ENCODE measurements at places on chromosomes 1 and 21. TPM values are rescaled to one million over a fixed set of nuclear protein-coding genes. Genes with fewer than 3 reads are reported as not detected.

DNA sequence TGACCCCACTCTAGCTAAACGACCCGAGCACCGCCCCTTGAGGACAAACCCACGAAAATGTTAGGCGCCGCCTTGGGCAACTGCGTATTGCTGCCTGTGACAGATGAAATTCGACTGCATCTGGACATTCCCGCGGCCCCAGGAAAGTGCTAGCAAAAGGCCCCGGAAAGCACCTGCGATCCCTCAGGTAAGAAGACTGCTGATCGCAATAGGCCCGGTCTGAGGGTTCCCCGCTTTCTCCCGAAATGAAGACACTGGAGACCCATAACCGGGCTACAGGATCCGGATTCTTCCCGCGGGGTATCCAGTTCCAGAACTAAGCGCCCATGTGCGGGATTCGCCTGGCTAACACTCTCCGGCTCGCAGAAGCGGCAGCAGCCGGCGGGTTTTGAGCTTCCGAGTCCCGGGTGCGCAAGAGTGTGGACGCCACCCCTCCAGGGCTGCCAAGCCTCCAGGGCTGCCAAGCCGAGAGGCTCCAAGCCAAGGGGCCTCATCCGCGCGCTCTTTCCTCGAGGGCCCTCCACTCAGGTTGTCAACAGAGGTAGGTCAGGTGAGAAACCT, 157.9 kb upstream of the NBPF11 start:
- H3K4me1 ChIP-seq: no peaks in the 10 kb centered on the region
- H3K27ac ChIP-seq: no peak overlapping the region
- no peak for DNase-seq
- no peak overlapping the region for H3K4me3 ChIP-seq

- no peaks in the 10 kb centered on the region for H3K27me3 ChIP-seq
- H3K27ac ChIP-seq: no peak overlapping the region
- peaks cover 14% of the 10 kb centered on the region for H3K4me1 ChIP-seq
- H3K36me3 ChIP-seq: no peaks in the 10 kb centered on the region
- DNase-seq: no peak
Observed at GRCh38 chr1:219062161-219062560, 111.5 kb upstream of the LYPLAL1 start.

DNA sequence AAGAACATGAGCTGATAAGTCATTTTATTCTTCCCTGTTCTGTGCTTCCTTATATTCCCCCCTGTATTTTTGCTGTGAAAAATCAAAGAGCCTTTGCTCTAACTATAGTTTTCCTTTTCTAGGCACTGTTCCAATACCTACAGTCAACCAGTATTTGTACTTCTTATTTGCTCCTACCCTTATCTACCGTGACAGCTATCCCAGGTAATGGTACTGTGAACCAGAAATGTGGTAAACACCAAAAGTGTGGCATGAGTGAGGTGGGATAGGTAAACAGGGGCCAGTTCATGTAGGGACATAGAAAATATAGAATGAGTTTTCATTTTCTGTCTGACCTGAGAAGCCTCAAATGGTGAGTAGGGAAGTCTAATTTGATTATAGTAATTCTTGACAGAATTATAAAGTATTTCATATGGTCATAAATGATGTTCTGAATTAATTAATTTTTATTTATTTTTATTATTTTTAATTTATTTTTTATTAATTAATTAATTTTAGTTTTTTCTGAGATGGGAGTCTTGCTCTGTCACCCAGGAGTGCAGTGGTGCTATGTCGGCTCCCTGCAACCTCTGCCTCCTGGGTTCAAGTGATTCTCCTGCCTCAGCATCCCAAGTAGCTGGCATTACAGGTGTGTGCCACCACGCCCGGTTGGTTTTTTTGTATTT, 22.9 kb upstream of the AXDND1 start:
- H3K4me1 ChIP-seq: no peaks in the 10 kb centered on the region
- peak overlapping the region; percentile 1 for H3K4me3 ChIP-seq
- no peak overlapping the region for H3K27ac ChIP-seq
- H3K27me3 ChIP-seq: no peaks in the 10 kb centered on the region
- no peak for DNase-seq

CYP4A22 gene
- not detected for total RNA-seq

VAMP4 gene
- 10.2 TPM for total RNA-seq

DNA sequence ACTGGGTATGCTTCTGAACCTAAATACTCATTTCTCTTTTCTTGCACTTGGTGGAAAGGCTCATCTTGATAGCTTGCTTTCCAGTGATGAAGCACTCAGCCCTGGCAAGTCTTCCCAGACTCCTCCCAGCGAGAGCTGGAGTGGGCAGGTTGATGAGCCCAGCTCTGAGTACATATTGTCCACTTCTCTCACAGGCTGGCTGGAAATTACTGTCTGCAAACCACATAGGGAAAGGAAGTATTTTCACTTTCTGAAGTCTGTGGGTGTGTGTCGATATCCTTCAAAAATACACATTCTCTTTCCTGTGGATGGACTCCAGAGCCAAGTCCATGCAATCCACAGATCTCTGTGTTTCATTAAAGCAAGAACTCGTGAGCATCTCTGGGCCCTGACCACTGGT, 38.7 kb upstream of the CNTN2 start:
- no peak overlapping the region for H3K4me3 ChIP-seq
- H3K4me1 ChIP-seq: peaks cover 13% of the 10 kb centered on the region
- peaks cover 43% of the 10 kb centered on the region for H3K27me3 ChIP-seq
- DNase-seq: no peak

- no peak for DNase-seq
- no peaks in the 10 kb centered on the region for H3K36me3 ChIP-seq
- no peak overlapping the region for H3K27ac ChIP-seq
- no peaks in the 10 kb centered on the region for H3K4me1 ChIP-seq
Observed at GRCh38 chr1:185038813-185039376, 6.5 kb upstream of the RNF2 start.

GRCh38 chr1:86957221-86957620, 42.8 kb downstream of the HS2ST1 start:
- H3K36me3 ChIP-seq: peaks cover 13% of the 10 kb centered on the region
- H3K27ac ChIP-seq: no peak overlapping the region
- DNase-seq: no peak
- H3K4me1 ChIP-seq: peaks cover 9% of the 10 kb centered on the region
- no peaks in the 10 kb centered on the region for H3K27me3 ChIP-seq

DNA sequence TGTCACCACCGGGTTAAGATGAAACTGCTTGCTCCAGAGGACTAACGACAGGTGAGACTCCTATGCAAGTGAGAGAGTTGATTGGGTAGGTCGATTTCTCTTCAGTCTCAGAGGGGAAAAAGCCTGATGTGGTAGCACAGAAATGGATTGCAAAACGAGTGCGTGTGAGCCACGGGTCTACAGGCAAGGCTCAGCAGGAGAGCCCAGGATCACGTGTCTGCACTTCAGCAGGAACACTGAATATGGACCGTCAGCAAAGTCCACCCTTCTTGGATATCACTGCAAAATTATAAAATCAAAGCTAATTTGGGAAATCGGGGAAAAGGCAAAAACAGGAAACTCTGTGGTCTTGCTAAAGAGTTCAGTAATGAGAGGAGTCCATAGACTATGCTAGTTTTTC, 107.7 kb upstream of the ZNF648 start:
- H3K27me3 ChIP-seq: no peaks in the 10 kb centered on the region
- H3K4me3 ChIP-seq: no peak overlapping the region
- no peaks in the 10 kb centered on the region for H3K36me3 ChIP-seq
- H3K27ac ChIP-seq: no peak overlapping the region
- no peaks in the 10 kb centered on the region for H3K4me1 ChIP-seq

GRCh38 chr1:156863631-156864030, 3.0 kb downstream of the NTRK1 start:
- peaks cover 62% of the 10 kb centered on the region for H3K27me3 ChIP-seq
- peak overlapping the region; percentile 24 for H3K27ac ChIP-seq
- DNase-seq: no peak
- H3K4me3 ChIP-seq: peak overlapping the region; percentile 76
- peaks cover 38% of the 10 kb centered on the region for H3K4me1 ChIP-seq

DNA sequence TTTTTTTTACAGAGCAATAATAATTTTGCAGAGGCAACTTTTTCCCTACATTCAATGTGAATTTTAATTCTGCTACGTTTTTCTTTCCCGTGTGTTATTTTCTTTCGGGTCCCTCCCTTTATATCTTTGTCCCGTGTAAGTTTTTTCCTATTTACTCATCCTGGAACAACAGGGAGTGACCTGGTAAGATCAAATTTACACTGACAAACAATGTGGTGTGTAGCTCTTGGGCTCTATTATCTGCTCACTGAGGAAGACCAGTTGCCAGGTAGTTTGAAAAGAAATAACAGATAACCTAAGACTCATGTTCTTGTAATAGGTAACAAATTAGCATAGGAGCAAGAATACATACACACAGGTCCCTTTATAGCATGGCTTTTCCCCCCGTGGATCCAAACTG, 33.7 kb upstream of the GUCA2A start:
- H3K36me3 ChIP-seq: peaks cover 47% of the 10 kb centered on the region
- DNase-seq: no peak
- no peak overlapping the region for H3K27ac ChIP-seq
- no peaks in the 10 kb centered on the region for H3K27me3 ChIP-seq

- no peak overlapping the region for H3K4me3 ChIP-seq
- peak overlapping the region; percentile 85 for H3K27ac ChIP-seq
- no peaks in the 10 kb centered on the region for H3K36me3 ChIP-seq
- H3K4me1 ChIP-seq: peaks cover 11% of the 10 kb centered on the region
Observed at GRCh38 chr1:183195142-183195574, 9.1 kb downstream of the LAMC2 start.

TRIM67 gene
- 0.65 TPM for total RNA-seq

DNA sequence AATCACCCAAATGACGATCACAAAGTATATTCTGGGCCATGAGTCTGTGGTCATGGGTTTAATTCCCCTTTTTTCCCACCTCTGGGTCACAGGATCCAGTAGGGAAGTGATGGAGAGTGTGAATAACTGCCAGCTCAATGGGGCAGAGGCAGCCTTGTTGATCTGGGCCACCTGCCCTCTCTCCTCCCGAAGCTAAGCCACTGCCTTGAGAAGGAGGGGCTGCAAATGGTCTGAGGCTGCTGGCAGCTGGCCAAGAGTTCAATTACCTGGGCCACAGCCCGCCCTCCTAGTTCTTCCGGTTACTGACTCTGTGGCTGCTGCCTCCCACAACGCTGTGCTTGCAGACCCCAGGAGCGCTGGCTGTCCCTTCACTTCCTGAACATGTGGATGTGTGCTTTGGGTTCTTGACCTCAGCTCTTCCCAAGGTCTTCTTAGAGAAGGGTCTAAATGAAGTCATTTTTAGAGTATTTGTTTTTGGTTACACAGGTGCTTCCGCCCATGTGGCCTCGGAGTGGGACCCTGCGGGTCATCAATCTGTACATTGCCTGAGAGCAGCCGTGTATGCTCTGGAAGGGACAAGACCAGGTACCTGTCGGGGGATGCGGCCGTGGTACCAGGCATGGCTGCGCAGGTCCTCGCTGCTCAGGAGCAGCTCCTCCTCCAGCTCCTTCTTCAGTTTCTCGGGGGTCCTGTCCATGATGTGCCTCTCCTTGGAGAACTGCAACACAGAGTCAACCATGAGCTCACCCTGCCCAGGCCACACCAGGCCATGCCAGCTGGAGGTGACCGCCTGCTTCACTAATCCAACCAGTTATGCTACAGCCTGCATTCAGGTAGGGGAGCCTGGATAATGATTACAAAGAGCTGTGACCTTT, 89.7 kb downstream of the BCAR3 start:
- no peaks in the 10 kb centered on the region for H3K27me3 ChIP-seq
- peak; percentile 85 for DNase-seq
- H3K4me1 ChIP-seq: peaks cover 76% of the 10 kb centered on the region

GRCh38 chr1:228507961-228508652, 20.9 kb downstream of the RNF187 start:
- DNase-seq: no peak
- H3K4me3 ChIP-seq: no peak overlapping the region
- H3K4me1 ChIP-seq: no peaks in the 10 kb centered on the region
- no peaks in the 10 kb centered on the region for H3K36me3 ChIP-seq

DNA sequence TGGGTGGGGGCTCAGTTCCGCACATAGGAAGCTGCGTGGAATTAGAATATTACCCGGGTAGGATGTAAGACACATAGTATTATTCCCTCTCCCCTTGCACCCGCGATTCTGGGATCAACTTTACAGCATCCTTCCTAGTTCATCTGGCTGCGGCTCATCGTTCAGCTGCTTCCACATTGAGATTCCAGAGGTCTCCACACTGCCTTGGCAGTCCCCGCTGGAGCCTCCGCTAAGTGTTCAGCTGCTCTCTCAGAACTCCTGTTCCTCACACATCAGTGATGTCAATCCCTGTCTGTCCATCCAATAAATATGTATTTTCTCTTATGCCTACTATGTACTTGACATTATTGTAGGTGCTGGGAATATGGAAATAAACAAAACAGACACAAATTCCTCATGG, 135.6 kb upstream of the SYT6 start:
- H3K4me1 ChIP-seq: no peaks in the 10 kb centered on the region
- no peaks in the 10 kb centered on the region for H3K36me3 ChIP-seq
- DNase-seq: no peak

DNA sequence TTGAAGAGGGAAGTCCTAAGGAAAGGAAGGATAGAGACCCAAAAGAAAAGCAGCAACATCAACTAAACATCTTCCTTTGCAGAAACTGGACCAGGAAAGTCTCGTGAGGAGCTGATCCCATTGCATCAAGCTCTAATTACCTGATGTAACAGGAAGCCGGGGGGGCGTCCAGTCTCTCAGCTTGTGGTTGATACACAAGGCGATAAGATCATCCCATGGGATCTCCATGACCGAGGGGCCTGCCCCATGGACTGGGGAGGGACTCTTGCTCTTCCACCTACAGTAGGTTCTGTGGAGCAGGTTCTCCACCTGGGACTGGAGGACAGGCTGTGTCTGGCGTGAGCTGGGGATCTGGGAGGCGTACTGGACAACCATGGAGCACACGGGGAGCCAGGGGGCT, 14.8 kb upstream of the LSS start:
- peaks cover 33% of the 10 kb centered on the region for H3K36me3 ChIP-seq
- H3K27me3 ChIP-seq: no peaks in the 10 kb centered on the region
- no peaks in the 10 kb centered on the region for H3K4me1 ChIP-seq
- H3K27ac ChIP-seq: no peak overlapping the region

DNA sequence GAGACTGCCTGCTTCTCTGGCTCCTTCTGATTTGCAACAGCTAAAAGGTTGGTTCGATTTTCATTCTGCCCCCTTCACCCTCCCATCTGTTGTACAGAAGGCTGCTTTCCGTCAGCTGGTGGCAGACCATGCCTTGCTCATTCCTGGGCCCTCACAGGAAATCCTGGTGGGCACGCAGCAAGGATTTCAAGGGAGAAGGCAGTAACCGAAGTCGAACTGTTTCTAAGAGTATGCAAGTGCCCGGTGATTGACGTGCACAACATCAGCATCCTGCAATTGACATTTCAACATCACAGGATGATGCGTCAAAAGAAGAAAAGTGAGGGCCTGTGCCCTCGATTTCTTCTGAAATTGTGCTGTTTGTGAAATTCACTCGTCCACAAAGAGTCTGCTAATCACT, 83.8 kb downstream of the PLPP3 start:
- no peaks in the 10 kb centered on the region for H3K27me3 ChIP-seq
- peak; percentile 32 for DNase-seq
- H3K27ac ChIP-seq: no peak overlapping the region
- H3K4me1 ChIP-seq: peaks cover 61% of the 10 kb centered on the region
- no peak overlapping the region for H3K4me3 ChIP-seq

DNA sequence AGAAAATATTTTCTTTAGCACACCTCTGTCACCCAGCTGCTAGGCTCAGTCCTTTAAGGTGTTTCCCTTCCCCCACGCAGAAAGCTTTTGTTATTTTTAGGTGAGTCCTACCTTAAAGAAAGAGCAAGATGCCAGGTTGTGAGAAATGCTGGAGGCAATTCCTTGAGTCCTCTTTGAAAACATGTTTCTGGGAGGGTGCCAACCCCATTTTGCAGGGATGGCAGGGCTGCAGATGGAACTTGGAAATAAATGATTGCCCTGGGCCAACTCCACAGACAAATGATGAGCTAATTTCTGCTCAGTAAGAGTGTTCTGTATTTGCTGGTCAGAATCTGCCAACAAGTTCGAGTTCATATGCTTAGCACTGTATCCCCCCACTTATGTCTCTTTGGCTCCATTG, 119.2 kb upstream of the RAB3GAP2 start:
- no peak for DNase-seq
- no peaks in the 10 kb centered on the region for H3K4me1 ChIP-seq
- H3K27me3 ChIP-seq: peaks cover 3% of the 10 kb centered on the region
- H3K4me3 ChIP-seq: no peak overlapping the region
- H3K27ac ChIP-seq: no peak overlapping the region
